ENCODE measurements at places on chromosomes 11 and 22.

- no peaks in the 10 kb centered on the region for H3K27me3 ChIP-seq
- H3K4me3 ChIP-seq, result no peak overlapping the region
- H3K4me1 ChIP-seq, result no peaks in the 10 kb centered on the region
- H3K27ac ChIP-seq, result no peak overlapping the region
These were observed 345.5 kb upstream of the CTSC start for GRCh38 chr11:88683024-88683423.

DNA sequence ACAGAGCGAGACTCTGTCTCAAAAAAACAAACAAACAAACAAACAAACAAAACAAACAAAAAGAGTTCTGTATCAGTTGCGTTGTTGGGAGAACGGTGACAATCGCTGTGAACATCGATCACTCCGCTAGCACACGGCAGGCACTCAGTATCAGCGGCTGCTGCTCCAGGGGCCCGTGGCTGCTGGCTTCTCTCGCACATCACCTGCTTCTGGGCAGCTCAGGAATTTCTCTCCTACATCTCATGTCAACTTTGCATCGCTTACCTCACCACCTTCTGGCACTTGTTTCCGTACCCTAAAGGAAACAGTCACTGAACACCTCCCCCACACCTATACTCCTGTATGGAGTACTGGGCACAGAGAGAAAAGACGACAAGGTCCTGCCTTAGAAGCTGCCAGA lies 70.3 kb upstream of the WNT7B start:
- H3K4me3 ChIP-seq, result no peak overlapping the region
- no peaks in the 10 kb centered on the region for H3K27me3 ChIP-seq
- no peaks in the 10 kb centered on the region for H3K36me3 ChIP-seq
- H3K4me1 ChIP-seq, result peaks cover 7% of the 10 kb centered on the region
- H3K27ac ChIP-seq, result no peak overlapping the region

DNA sequence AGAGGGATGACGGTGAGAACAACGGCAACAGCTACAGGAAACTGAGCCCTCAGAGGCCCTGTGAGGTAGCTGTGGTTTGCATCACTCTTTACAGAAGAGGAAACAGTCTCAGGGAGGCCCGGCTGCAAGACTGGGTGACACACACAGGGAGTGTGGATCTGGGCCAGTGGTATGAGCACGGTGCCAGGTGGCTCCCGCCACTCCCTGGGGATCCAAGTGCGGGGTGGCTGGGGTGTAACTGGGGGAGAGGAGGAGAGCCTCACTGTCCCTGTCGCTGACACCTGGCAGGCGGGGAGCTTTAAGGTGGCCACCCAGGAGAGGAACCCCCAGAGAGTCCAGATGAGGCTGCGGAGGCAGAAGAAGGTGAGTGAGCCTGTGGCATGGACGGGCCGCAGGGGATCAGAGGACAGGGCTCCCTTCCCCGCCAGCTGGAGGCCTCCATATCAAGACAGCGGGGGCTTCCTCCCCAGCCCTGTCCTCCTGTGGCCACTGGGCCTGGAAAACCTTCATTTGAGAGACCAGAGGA lies 5.6 kb downstream of the RGL4 start:
- no peaks in the 10 kb centered on the region for H3K36me3 ChIP-seq
- DNase-seq, result no peak
- no peaks in the 10 kb centered on the region for H3K4me1 ChIP-seq
- no peak overlapping the region for H3K27ac ChIP-seq
- no peak overlapping the region for H3K4me3 ChIP-seq

DNA sequence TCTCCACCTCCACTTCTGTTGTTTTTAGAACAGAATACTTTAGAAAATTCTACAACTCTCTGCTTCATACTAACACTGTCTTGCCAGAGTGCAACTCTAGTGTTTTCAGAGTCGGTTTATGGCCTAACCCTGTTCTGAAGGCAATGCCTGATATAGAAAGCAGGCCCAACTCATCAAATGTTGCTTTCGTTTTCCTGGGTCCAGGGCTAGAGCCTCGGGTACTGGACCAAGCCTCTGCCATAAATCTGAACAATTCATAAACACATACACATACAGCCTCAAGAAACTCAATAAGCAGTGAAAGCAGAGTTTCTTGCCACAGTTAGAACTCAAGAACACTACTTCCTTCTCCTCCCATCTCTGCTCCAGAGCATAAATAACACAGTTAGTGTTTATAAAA lies 9.8 kb downstream of the TMEM218 start:
- no peak overlapping the region for H3K4me3 ChIP-seq
- no peaks in the 10 kb centered on the region for H3K36me3 ChIP-seq
- H3K27me3 ChIP-seq, result no peaks in the 10 kb centered on the region
- peaks cover 16% of the 10 kb centered on the region for H3K4me1 ChIP-seq
- no peak overlapping the region for H3K27ac ChIP-seq
- DNase-seq, result no peak

GRCh38 chr11:32213223-32213622 lies 122.3 kb downstream of the RCN1 start:
- H3K27me3 ChIP-seq, result no peaks in the 10 kb centered on the region
- H3K27ac ChIP-seq, result no peak overlapping the region
- H3K4me3 ChIP-seq, result no peak overlapping the region
- DNase-seq, result no peak

DNA sequence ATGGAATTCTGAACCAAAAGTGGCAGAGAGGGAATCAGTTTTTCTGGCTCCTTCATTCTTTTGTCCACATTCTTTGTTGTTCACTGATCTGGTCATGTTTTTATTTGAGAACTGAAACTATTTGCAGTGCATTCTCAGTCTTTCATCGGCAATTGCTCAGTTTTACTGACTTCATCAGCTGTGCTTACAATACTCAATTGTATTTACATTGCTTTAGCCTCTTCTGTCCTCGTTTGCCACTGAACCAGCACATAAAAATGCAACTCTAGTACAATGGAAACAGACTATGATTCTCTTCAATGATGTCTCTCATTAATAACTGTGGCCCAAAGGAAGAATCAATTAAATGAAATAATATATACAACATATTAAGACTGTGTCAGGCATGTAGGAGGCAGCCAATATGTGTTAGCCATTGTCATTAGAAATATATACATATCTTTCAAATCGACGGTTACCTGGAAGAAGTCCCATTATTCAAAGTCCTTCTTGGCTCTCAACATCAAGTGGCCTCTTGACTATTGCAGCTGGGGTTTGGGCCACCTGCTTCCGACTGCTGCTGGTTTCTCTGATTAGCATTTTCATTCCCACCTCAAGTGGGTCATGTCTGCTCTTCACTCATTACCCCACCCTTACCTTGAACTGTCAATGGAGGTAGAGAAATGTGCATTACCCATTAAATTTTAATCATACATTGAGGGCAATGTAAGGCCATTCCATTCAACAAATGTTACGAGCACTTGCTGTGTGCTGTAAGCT lies 600.1 kb downstream of the INSC start:
- no peak overlapping the region for H3K27ac ChIP-seq
- no peaks in the 10 kb centered on the region for H3K36me3 ChIP-seq
- H3K4me1 ChIP-seq, result no peaks in the 10 kb centered on the region
- H3K27me3 ChIP-seq, result no peaks in the 10 kb centered on the region

DNA sequence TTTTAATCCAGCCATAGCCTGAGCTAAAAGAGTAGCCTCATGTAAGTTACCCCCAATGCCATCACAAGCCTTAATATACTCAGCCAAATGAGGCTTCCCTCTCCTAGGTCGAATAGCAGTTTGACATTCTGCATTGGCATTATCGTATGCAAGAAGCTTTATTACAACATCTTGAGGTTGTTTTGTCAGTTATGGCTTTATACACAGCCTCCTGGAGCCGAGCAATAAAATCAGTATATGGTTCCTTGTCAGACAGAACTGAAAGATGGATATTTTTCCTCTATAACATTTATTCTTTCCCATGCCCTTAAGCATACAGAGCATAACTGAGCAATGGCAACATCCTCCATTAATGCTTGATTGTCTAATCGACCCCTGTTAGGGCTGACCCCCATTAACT lies 5.4 kb upstream of the DNAJB13 start:
- no peak overlapping the region for H3K27ac ChIP-seq
- no peaks in the 10 kb centered on the region for H3K4me1 ChIP-seq
- no peaks in the 10 kb centered on the region for H3K27me3 ChIP-seq
- H3K36me3 ChIP-seq, result no peaks in the 10 kb centered on the region
- no peak overlapping the region for H3K4me3 ChIP-seq
- no peak for DNase-seq

DNA sequence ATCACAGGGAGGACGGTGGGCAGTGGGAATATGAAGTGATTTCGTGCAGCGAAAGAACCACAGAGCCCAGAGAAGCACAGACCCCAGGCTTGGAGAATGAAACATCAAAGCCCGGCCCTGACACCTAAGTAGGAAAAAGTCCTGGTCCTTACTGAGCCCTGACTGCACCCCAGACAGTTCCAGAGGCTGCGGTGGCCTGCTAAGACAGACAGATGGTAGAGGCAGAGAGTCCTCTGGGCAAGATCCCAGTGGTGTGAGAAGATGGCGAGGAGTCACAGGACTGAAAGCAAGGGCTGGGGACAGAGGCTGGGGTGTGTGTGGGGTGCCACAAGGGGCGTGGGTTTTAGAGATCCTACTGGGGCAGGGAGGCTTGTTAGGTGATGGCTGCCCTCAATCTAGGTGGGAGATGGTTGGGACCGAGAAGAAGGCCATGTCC lies 3.7 kb downstream of the CBX6 start:
- H3K27ac ChIP-seq, result no peak overlapping the region
- no peaks in the 10 kb centered on the region for H3K27me3 ChIP-seq
- H3K4me1 ChIP-seq, result peaks cover 15% of the 10 kb centered on the region
- DNase-seq, result no peak

DNA sequence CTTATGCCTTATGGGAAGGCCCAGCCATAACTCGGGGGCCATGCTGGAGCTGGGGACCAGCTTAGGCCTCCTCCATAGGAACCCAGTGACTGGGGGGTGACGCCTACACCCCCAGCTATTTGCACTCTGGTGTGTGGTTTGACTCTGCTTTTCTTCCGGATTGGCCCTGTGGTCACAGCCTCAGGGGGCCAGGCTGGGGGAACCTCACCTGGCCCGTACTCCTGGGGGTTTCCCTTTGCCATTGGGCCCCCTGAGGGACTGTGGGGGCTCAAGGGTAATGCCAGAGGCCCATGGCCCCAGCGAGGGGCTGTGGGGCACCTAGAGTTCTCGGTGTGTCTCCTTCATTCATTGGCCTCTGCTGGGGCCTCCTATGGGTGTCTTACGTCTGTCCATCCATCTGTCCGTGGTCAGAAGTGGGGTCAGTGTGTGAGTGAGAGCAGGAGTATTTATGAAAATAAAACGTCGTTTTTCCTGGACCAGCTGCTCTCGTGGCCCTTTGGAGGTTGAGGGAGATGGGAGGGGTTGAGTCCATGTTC lies 6.3 kb upstream of the SH3BP1 start:
- no peaks in the 10 kb centered on the region for H3K36me3 ChIP-seq
- peaks cover 20% of the 10 kb centered on the region for H3K4me1 ChIP-seq
- no peaks in the 10 kb centered on the region for H3K27me3 ChIP-seq
- no peak overlapping the region for H3K4me3 ChIP-seq
- no peak overlapping the region for H3K27ac ChIP-seq
- DNase-seq, result no peak

DNA sequence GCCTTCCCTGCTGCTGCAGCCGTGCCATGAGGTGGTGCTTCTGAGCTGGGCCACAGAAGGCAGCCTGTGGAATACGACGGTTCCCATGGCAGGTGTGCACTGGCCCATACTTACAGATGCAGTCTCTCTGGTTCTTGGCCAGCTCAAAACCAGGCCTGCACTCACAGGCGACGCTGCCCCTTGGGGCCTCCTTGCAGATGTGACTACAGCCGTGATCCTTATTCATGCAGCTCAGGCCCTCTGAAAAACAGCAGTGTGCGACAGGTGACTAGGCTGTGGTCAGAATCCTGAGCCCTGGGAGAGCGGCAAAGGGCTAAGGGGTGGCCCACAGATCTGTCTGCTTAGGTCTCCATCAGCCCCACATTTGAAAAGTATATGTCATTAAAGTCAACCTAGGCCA lies 22.1 kb downstream of the SCUBE2 start:
- no peak overlapping the region for H3K4me3 ChIP-seq
- no peak for DNase-seq
- H3K36me3 ChIP-seq, result no peaks in the 10 kb centered on the region

DNA sequence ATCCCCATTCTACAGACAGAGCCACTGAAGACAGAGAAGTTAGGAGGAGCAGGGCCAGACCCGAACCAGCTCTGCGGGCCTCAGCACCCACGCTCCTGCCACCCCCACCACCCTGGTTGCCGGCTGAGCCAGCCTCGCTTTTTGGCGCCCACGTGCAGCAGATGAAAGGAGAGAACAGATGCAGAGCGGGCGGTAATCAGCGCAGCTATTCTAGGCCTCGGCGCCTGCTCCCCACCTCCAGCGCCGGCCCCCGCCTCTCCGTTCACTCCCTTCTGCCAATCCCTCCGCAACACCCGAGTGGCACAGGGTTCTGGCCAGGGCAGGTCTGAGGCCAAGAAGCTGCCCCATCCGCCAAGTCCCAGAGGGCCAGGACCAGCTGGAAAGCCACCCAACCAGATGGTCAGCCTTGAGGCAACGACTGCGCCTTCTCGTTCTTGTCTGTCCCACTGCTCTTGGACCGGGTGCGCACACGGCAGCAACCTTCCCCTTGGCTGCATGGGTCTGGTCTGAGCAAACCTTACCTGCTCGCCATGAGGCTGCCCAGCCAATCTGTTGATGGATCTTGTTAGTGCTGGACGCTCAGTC lies 16.8 kb downstream of the DNAL4 start:
- H3K4me1 ChIP-seq, result no peaks in the 10 kb centered on the region
- no peaks in the 10 kb centered on the region for H3K27me3 ChIP-seq
- H3K4me3 ChIP-seq, result no peak overlapping the region
- no peak overlapping the region for H3K27ac ChIP-seq
- no peak for DNase-seq

DNA sequence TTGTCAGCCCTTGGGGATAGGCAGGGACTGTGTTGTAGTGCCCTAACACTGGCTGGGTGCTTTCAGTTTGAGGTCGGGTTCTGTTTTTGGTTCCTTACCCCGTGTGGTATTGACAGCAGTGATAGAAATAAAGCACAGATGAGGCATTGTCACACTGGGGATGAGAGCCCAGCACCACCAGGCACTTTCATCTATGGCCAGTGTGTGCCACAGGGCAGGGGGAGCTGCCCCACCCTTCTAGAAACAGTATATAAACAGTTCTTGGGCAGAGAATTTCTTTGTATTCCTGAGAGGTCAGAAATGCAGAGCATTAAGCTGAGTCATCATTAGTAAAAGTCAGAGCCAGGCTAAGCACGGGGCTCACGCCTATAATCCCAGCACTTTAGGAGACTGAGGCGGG lies 23.1 kb upstream of the CDC42EP2 start:
- DNase-seq, result no peak
- H3K4me1 ChIP-seq, result no peaks in the 10 kb centered on the region
- H3K27ac ChIP-seq, result no peak overlapping the region
- H3K27me3 ChIP-seq, result no peaks in the 10 kb centered on the region
- H3K4me3 ChIP-seq, result no peak overlapping the region
- peaks cover 9% of the 10 kb centered on the region for H3K36me3 ChIP-seq

GRCh38 chr11:31645747-31646146 lies 136.2 kb downstream of the ELP4 start:
- DNase-seq, result no peak
- H3K4me3 ChIP-seq, result no peak overlapping the region
- no peaks in the 10 kb centered on the region for H3K27me3 ChIP-seq
- no peak overlapping the region for H3K27ac ChIP-seq

Data from MM.1S (cell line).